ENCODE measurements at places on chromosomes 1 and 21.

GRCh38 chr1:155910621-155911121 lies 478 bp downstream of the RIT1 start:
- peak; percentile 39 for DNase-seq

DNA sequence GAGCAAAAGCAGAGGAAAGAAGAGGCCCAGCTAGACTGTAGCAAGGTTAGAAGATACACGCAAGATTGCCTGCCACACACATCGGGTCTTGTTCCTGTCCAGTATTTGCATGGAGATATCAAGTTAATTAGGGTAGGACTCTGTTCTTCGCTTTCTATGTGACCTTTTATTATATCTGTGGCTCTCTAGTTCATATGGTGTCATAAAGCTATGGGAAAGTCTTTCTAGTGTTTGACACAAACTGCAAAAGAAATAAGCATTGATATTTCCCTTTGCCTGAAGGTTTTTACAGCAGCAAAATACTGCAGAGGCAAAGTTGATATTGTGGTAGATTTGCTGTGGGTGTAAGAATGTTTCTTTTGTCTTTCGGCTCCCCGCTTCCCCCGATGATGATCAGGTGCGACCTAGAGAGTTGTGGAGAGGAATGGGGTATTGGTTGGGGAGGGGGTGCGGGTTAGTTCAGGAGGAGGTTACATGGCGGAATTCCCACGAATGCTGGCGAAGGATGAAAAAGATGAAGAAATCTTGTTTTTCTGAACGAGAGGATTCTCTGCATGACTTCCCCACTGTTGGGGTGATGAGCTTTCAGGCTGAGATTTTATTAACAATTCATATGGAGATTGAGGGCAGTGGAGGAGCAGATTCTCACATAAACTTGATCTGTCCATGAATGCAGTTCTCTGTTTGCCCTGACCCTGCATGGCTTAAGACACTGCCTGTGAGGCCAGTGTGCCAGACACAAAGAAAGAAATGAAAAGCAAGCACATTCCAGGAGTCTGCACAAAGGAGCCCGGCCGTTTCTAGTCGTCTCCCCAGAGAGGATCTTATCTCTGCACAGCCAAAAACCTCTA lies 550.2 kb downstream of the USP25 start:
- peak; percentile 17 for DNase-seq

- DNase-seq = no peak
These were observed 40.0 kb upstream of the DSCAM start for GRCh38 chr21:40886931-40887330.

- no peak for DNase-seq
These were observed 510.0 kb downstream of the USP25 start for GRCh38 chr21:16239659-16240265.

DNA sequence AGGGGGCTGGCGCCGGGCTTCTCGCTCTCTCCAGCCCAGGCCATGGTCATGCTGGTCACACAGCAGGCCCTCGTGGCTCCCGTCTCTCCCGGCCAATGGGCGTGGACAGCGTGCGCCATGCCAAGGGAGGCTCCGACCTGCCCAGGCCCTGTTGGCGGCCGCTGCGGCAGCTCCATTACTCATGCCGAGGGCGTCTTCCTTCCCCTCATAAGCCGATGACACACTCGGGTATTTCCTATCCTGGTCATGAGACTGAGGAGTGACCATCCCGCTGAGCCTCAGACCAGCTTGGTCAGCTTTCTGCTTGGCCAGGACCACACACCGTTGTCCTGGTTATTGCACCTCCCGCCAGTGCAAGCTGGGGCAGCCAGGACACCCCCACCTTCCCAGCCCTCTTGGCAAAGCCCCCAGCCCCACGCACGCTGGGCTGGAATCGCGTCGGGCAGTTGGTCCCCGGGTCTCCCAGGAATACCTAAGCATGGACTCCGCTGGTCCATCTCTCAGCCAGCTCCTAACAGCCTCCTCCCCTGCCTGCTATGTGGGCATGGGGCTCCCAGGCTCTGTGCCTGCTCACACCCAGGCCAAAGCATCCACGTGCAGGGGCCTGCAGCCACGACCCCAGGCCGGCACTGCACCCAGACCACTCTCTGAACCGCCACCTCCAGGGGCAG lies 49.8 kb downstream of the ARHGEF16 start:
- peak; percentile 93 for DNase-seq

DNA sequence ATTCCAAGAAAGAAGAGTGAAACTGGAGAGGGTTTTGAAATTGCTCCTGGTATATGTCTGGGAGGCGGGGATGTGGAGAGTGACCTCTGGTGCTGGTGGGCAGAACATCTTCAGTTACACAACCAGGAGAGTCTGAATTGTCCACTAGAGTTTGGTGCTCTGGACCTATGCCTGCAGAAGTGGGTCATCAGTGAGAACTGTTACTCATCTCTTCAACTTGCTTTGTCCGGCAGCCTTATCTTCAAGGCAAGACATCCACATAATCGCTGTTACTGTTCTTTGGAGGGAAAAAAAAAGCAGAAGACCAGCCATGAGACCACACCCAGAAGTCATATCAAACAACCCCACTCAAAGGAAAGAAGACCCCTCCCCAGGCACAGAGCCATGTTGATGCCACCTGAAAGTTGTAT lies 14.9 kb downstream of the SH2D1B start:
- DNase-seq = no peak

DNA sequence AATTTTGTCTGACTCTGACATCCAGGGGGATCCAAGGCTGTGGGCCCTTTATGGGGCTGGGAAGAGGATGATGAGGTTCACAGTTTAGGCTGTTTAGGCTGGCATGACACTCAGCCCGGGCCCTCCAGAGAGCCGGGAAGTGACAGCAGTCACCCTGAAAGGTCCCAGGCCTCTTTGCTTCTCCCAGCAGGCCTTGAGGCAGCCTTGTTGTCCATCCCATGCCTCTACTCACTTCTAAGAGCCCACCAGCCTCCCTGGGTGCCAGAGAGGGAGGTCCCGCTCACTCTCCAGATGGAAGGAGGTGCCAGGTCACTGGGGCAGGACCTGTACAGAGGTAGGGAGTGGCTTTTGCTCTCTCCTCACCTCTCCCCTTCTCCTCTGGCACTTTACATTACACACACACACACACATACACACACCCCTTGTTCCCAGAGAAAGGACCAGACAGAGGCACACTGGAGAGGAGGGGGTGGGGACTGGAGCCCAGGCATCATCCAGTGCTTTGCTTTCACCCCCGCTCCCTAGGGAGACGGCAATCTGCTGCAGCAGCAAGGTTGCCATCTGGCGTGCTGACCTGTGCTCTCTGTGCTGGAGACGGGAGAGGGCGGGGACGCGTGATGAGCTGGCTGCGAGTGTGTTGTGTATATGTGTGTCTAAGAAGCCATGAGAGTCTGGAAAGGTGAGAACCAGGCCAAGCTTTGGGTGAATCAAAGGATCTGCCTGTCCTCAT lies 4.6 kb downstream of the KLHDC8A start:
- DNase-seq = no peak

DNA sequence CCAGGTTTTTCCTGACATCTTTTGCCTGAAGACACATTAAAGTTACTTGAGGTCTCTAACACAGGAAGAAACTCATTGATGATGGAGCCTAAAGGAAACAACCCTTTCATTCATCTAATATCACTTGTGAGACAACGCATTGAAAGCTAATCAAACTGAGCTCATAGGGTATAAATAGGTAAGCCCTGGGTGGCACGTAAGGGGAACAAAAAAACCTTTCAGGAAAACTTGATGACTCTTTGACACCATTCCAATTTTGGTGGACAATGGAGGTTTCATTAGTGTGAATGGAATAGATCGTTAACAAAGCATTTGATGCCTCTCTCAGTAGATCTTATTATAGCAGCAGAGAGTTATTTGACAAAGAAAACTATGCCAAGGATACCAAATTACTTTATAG lies 80.7 kb upstream of the DUSP10 start:
- DNase-seq = no peak

DNA sequence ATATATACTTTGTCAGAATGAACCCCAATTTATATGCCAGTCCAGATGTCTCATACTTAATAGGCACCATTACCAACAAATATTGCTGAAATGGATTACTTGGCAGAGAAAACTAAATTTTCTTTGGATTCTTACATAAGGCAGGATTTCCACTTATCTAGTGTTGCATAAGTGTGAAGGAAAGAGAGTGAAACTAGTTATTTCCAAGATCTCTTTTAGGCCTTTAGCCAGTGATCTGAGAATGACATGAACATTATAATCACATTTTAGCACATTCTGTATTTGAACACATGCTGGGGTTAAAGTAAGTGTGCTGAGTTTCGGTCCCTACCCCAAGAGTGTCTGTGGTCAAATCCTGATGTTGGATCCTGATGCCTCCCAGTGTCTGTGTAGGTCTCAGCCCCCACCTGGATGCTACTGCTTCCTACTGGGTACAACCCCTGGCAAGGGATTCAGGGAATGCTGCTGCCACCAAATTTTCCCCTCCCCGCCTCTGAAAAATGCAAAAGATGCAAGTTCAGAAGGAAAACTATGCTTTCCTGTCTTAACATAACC lies 11.2 kb downstream of the DDAH1 start:
- no peak for DNase-seq

DNA sequence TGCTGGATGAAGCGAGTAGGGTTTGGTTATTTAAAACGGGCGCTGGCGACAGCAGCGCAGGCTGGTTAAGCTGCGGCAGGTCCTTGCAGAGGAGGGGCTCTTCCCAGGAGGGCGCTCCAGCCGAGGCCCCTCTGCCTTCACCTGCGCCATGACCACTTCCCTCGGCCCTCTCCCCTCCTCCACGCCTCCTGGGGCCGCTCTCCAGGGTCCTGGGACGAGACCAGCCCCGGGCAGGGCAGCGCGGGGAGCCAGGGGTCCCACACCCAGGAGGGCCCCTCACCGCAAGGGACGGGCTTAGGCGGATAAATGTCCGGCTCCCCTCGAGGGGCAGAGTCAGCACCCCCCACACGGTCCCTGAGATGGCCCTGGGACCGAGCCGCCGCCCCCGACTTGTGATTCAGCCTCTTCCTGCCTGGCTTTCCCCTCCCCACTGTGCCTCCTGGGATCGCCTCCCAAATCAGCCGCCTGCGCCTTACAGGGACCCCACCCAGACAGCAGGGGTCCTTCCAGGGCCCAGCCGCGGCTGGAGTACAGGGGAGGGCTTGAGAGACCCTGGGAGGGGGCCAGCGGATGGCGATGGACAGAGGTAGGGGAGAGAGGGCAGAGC lies 380.7 kb downstream of the MATN1 start:
- DNase-seq = no peak

Data from kidney capillary endothelial cell (primary cell).